ENCODE measurements at places on chromosomes 2 and 18.

- DNase-seq = no peak
Measured at GRCh38 chr2:8170552-8171327, 511.1 kb upstream of the ID2 start.

DNA sequence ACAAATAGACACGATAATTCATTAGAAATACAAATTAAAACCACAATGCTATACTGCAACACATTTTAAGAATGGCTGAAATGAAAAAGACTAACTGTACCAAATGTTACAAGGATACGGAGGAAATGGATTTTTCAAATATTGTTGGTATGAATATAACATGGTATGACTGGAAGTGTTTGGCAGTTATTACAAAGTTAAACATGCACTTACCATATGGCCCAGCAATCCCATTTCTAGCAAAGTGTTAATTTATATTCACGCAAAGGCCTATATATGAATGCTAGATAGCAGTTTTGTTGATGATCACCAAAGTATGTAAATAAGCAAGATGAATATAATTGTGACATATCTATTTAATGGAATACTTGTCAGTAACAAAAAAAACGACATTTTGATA lies 497.8 kb upstream of the FSIP2 start:
- DNase-seq = no peak

DNA sequence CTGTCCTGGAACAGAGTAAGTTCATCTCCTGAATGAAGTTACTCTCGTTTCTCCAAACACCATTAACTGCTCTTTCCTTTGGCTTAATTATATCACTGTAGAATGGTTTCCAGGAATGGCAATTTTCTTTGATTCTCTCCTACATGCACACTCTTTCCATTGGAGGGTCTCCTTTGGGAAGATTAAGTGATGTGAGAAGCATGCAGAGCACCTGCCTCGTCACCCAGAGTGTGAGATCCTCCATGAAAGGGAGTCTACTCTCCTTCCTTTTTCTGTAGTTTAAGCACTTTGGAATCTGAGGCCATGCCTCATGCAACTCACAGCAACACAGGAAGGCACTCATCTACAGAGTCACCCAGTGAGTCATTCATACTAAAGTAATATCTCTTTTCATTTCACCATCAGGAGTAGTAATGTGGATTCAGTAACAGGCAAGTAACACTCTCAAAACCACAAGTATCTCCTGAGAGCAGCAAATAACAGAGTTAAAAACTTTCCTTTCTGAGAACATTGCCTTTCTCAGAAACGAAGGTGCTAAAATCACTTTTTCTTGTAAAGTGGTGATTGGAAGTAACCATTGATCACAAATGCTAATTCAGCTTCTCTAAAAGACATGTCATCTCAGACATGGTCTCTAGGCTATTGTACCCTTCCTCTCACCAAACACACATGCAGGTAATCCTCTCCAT lies 52.8 kb upstream of the IL1RL1 start:
- DNase-seq = no peak

DNA sequence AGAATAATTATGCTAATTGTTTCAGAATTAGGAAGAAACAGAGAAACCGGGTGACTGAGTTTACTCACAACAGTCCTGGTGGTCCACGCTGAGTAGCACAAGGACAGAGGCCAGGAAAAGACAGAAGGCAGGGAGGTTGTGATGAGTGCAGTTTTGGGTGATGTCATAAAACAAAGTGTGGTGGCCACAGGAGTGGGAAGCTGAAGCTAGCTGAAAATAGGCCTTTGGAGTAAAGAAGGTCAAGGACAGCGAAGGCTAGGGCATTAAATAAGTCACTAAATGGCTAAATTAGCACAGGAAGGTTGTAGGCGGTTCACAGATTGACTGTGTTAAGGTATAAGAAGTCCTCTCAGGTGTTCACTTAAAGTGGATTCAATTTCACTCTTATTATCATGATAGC lies 120.9 kb upstream of the TTN start:
- DNase-seq = no peak

- no peak for DNase-seq
Measured at GRCh38 chr2:181334158-181334826, 122.9 kb upstream of the ITGA4 start.

DNA sequence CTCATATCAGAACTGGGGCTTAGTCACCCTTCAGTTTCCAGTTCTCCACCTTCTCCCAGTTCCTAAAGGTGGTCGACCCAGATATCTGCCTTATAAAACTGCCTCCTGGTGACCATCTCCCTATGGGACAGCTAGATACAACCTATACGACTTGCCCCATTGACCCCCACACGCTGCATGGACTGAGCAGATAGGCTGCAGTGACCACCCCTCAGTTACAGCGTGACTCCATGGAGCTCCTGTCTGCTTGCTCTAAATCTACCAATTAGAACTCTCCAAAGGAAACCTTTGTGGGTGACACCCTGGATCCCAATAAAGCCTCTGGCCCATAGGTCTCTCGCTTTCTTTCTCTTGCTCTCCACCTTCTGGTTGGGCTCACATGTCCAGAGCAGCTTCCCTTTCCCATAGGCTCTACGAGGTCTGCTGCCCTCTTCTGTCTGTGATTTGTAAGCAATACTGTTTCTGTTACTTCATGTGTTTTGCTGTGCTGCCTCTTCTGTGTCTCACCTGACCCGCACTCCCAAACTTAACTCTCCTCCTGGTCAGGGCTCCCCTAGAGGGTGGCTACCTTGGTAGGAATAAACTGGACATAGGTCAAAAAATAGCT lies 971.3 kb upstream of the FAM98A start:
- DNase-seq = no peak

GRCh38 chr2:89819809-89820208 lies 1128.3 kb downstream of the RPIA start:
- no peak for DNase-seq

GRCh38 chr18:23580677-23581367 lies 5.5 kb downstream of the NPC1 start:
- no peak for DNase-seq
